Neural crest cell (in vitro differentiated cells): ENCODE measurements at places on chromosomes 2 and 18.

DNA sequence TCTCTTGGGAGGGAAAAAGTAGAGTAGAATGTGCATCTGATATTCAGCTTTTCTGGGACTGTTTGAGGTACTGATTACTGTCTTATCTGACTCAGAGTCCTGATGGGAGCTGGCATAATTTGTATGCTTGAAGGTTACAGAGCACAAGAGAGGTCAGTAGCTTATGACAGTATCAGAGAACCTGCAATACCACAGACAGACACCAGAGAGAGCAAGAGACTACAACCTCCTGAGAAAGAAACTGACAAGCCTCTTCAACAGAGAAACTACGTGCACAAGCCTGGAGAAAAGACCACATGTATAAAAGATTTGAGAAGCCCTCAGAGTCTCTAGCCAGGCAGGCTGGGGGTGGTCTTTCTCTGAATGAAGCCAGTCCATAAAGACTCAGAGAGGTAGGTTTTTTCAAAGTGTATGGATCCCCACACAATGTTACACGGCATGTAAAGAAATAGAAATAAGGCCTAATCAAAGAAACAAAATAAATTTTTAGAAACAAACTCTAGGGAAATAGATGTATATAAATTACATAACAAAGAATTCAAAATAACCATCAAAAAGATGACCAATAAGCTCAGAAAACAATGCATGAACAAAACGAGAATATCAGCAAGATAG is 568.3 kb downstream of the LRRTM4 start:
- DNase-seq: peak; percentile 57

DNA sequence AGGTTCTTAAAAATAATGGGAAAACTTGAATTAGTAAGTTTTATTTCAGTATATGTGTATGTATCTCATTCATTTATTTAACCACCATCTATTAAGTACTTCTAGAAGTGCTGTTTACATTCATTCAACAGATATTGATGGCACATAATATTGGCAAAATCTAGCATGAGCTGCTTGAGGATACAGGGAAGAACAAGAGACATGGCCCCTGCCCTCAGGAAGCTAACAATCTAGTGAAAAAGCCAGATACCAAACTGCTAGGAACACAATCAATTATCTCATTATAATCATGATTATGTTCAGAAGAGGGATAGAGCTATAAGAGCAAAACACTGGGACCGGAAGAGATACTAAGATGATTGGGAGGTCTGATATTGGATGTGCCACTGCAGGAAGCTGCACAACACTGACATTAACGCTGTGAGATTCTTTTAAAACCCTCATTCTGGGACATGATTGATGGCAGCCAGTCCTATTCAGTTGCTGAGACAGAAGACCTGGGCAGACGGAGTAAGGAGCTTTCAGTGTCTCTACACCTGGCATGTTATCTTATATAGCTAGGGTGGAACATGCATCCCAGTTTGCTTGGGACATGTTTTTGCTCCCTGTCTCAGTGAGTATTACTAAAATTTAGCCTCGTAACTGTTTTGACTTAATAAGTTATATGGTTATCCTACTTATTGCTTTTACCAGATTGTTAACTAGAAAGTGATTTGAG is 314.1 kb downstream of the STK39 start:
- no peak for DNase-seq

DNA sequence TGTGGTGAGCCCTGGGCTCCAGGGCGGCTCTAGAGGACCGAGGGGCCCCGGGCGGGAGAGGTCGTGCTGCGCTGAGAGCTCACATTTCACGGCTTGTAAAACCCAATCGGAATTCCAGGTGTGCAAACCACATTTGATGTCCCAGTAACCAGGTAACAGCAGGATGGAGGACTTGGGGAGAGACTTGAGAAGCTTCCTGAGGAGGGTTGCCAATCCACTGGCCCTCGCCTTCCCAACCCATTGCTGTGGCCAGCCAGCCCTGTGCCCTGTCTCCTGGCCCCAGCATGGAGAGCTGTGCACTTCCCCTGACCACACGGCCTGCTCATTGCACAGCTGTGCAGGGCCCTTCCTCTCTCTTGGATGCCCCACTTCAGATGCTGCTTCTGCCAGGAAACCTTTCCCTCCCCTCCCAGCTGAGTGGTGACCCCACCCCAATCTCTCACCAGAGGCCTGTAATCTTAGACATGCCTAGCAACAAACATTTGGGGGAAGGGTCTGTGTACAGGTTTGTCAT is 39.6 kb downstream of the ASB1 start:
- no peak for DNase-seq

GRCh38 chr2:223108351-223109050 is 56.5 kb downstream of the KCNE4 start:
- no peak for DNase-seq

DNA sequence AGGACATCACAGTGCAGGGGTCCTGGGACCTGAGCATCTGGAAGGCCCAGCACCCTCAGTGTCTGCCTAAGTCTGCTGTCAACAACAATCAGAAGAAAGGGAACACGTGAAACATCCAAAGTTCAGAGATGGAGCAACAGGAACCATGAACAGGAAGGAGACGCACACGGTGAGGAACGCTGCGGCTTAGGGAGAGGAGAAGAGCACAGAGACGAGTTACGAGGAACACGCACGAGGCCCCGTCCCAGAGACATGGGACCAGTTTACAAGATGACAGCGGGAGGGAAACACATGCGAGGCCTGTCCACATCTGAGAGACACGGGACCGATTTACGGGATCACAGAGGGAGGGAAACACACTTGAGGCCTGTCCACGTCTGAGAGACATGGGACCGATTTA is 2.9 kb upstream of the KCNG2 start:
- no peak for DNase-seq

DNA sequence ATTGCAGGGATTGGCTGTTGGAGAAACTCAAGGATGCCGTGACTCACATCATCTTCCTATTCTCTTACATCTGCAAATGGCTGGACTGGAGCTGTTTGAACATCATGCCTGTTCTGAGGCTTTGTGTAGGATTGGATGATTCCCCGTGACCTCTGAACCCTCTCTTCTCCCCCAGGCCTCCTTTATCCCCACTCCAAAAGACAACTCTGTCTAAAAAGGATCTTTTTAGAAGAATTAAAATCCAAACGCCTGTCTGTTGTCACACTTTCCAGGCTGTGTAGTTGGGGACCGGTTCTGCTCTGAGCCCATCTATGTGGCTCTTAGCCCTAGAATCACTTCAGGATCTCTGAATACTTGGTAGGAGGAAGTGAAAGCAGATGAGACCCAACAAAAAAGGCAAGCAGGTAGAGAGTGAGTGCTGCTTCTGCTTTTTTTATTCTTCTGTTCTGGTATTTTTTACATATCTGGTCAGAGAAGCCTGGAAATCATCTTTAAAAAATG is 565 bp downstream of the SP140 start:
- no peak for DNase-seq

DNA sequence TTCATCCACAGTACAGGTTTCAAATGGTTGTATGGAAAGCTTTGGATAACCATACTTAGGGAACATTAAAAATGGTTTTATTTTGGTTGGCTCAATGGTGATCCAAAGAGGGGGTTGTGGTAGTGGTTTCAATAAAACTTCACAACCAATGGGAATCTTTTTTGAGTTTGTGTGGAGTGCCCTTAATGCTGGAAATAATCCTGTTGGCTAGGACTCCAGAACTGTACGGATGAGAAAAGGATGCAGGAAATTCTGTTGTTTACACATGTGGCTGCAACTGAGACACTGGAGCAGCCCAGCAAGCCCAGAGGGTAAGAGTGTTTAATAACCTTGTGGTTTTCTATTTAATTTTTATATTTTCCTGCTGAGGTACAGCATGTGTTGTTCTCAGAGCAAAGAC is at the start of gene CCDC102B:
Gene CCDC102B (plus strand): TSS at position 210 of the 400 bp plus-strand sequence. CDS start 38,684 bp downstream, outside the sequence.
- DNase-seq: no peak

DNA sequence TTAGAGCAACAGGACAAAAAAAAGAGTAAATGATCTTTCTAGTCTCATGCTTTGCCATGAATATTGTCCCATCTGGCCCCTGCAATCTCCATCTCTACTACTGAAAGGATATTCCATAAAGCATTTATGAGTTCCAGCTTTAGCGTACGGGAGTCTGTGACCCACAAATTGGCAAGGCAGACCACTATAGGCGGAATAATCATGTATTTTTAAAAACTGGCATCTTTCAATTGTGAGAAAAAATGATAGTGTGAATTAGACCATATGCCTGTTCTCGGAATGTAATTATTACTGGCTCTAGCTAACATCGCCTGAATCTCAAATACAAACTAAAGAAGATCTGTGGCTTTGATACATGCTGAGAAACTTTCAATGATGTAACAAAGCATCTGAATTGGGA is 738.1 kb upstream of the NXPH2 start:
- DNase-seq: no peak

DNA sequence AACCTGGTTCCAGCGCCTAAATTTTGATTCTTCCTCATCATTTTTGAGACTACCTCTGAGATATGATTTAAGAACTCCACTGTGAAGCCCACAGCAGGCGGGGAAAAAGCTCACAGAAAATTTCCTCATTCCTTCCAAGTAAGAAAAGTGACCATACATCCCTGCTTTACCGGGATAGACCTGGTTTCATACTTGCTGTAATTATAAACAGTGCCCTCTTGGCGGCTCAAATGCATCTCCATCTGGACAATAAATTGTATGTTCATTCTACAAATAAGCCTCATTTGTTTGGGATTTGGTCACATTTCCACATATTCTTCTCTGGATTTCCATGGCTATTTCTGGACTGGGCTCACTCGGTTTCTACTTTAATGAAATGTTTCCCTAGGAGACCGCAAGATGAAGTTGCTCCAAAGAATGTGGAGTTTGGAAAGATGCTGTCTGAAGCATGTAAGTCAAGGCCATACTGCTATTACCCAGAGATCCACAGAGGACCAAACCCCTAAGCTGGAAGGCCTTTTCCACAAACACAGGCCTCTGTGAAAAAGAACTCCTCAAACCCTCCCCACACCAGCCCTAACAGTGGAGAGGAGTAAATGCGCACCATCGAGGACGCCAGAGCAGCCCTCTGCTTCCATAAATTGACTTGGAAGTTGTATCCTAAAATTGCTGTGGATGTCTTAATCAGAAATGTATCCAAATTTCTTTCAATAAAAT is 13.9 kb downstream of the STAT1 start:
- DNase-seq: no peak

DNA sequence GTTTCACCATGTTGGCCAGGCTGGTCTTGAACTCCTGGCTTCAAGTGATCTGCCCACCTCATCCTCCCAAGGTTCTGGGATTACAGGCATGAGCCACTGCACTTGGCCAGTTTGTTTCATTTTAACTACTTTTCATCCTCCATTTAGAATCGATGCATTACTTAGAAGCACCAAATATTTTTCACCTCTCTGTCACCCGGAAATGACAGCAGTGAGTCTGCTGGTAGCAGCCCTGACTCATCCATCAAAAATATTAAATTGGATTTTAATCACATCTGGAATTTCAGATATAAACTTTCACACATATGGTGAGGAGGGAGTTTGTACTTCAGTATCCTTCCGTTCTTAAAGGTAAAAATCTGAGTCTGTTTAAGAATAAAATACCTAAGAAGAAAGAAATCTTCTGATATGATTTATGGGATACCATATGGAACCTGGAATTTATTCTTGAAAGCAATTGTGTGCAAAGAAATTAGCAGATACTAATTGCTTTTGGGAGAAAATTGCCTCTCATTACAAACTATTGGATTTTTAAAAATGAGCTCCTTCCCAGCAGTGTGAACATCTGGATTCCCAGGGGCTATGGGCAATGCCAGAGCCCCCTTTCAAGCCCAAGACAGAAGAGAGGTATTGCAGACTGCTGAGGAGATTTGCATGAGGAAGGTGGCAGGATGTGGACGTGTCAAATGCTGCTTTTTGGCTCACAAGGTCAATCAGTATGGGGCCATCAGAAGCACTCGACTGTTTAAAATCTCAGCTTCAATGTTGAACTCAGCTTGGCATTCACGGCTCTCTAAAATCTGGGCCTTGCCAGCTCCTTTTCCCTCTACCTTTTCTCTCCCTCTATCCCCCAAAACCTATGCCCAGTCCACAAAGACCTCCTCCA is 279.5 kb upstream of the SIX2 start:
- DNase-seq: no peak

GRCh38 chr2:120617055-120617454 is 118.6 kb upstream of the GLI2 start:
- no peak for DNase-seq

DNA sequence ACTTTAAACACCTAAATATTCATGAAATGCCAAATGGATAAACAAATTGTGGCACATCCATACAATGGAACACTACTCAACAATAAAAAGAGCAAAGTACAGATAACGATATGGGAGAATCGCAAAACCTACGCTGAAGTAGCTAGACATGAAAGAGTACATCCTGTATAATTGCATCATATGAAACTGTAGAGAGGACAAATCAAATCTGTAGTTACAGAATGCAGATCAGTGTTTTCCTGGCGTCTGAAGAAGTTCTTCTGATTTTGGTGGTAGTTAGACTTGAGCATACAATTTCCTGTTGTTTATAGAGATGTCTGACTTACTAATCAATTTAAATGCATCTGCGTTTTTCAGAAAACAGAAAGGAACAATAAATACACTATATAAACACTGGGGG is 394.4 kb downstream of the SOCS6 start:
- DNase-seq: no peak

GRCh38 chr18:74500372-74500771 is 4.2 kb downstream of the CNDP2 start:
- DNase-seq: no peak

- no peak for DNase-seq
Observed at GRCh38 chr18:7437870-7438269, 129.2 kb upstream of the PTPRM start.

GRCh38 chr2:206112846-206113547 is 27.0 kb upstream of the INO80D start:
- no peak for DNase-seq

GRCh38 chr2:240013343-240013742 is 11.8 kb downstream of the NDUFA10 start:
- no peak for DNase-seq

DNA sequence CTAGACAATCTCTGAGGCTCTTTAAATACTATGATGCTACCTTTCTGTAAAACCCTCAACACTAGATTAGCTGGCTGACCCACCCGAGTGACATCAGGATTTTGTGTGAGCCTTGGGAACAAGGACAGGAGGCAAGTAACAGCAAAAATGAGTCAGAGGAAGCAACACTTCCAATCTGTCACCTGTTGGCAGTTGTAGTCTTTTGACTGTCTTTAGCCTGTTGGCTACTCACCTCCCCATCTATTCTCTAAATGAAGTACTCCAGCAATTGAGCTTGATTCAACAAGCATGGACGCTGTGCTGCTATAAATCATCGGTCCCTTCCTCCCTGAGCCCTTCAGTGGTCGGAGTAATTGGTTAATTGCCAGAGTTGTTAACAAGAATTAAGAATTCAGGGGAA is 898.7 kb downstream of the BCL11A start:
- DNase-seq: no peak

- DNase-seq: no peak
Observed at GRCh38 chr18:45877403-45877802, 51.9 kb downstream of the SIGLEC15 start.
